ENCODE measurements at places on chromosomes 5 and 9.
A peak's percentile ranks its signal among the peaks of the same experiment; 100 is the strongest.

DNA sequence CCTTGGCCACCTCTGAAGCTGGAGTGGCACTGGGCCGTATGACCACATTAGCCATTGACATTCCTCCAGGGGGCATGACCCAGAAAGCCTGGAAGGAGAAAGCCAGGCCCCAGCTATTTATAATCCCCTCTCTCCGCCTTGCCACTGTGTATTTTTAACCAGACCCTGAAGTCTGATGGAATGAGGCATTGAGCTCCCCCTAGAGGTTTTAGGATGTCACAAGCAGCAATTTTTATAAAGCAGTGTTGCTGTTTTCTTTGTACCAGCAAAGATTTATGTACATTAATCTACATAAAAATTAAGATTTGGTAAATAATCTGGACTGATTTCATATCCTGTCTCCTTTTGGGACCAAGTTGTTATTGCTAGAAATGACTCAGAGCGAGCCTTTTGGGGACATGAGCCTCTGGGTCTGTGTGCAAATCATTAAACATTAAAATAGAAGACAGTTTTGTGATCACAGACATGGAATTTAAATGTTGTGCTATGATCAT lies 127.1 kb downstream of the TRIO start:
- peak; percentile 56 for DNase-seq

DNA sequence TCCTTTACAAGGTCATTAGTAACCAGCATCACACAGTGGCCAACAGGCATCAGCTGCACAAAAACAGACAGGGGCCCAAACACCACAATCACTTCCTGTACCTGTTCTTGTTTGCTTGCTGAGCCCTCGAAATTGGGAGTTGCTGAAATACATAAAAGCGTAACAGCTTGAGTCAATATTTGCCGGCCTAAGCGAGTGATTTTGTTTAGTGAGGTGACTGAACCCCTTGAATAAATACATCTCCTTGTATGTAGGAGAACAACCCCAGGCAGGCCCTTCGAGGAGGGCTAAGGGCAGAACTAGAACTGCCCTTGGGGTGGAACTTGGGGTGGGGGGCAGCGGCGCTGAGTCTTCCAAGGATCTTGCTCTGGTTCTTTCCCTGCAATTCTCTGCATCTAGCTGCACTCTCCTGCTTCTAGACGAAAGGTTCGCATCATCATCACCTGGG lies 502.5 kb downstream of the RASEF start:
- DNase-seq = no peak

- no peak for DNase-seq
Measured at GRCh38 chr9:124781967-124782660, 5.2 kb downstream of the OLFML2A start.

- no peak for DNase-seq
Measured at GRCh38 chr5:76585783-76586217, 37.4 kb downstream of the F2RL2 start.

DNA sequence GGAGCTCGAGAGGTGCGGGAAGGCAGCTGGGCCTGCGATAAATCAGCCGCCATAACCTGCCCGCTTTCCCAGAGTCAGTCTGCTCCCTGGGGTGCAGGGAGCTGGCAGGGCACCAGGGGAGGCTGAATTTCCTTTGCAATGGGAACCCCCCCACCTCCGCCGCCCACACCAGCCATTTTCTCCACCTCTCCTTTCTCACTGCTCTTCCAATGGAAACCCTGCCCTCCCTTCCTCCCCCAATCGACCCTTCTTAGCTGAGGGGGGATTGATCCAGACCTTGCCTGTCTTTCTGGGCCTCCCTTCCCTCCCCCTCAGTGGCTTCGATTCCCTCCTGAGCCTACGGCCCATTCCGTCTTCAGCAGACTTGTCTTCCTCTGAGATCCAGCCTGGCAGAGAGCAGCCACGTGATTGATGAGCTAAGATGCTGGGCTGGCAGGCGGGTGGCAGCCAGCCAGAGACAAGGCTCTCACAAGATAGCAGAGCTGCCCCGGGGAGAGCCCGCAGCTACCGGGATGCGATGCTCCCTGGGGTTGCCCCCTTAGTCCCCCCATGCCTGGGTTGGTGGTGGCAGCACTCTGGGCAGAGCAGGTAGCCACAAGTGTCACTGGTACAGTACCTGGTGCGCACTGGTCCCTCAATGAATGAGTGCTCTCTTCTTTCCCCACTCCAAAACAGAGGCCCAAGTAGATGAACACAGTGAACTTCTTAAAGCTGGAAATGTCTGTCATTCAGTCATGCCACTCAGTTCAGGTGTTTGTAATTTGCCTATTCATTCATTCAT lies 53.7 kb upstream of the FABP6 start:
- DNase-seq = no peak

- no peak for DNase-seq
Measured at GRCh38 chr5:180193749-180194375, 15.1 kb downstream of the RASGEF1C start.

DNA sequence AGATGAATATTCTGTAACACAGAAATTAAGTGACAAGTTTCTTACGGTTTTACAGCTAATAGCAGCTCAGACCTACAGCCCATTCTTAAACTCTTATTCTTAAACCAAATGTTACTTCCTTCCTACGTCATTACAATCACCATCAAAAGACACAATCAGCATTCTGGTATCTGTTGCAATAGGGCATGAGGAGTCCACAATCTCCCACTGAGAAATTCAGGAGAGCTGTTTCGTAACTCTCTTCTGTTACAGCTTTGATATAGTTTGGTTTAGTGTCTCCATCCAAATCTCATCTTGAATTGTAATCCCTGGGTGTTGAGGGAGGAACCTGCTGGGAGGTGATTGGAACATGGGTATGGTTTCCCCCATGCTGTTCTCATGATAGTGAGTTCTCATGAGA lies 163.4 kb downstream of the GAS1 start:
- DNase-seq = no peak

Data from memory B cell (primary cell).